ENCODE measurements at places on chromosomes 7 and 10.

- no peak for DNase-seq
These were observed 68.8 kb upstream of the ABLIM1 start for GRCh38 chr10:114726820-114727271.

GRCh38 chr10:6114805-6115341 lies 26.0 kb downstream of the RBM17 start:
- DNase-seq = peak; percentile 19

DNA sequence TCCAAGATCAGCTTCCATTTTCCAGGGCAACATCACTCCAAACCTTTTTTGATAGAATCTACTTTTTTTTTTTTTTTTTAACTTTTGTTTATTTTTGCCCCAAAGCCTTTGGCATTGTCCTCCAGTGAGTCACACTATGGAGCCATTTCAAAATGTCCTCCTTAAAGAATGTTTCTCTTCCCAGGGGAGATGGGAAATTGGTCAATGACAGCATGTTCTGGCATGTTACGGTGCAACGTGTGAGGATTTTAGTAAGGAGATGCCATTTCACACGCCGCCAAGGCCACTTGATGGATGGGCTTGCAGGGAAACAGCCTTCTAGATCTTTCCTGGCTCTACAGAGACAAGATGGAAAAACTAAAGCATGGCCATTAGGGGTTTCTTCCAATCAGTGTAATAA lies 30.7 kb upstream of the TRIL start:
- DNase-seq = peak; percentile 54

DNA sequence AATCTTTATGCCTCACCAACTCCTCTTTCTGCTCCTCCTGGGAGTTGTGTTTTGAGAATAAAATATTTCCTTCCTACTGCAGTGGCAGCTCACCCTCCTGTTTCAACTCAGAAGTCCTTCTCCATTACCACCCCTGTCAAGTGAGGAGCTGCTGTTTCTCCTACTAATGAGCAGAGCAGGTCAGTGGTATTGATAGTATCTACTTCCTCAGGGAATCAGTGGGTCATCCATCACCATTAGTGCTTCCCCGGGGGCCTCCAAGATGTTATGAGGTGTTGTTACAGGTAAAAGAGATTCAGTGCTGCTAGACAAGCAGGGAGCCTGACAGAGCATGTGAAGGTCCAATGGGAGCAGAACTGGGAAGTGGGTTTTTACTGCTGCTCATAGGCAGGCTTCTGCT lies 795.2 kb downstream of the REEP3 start:
- DNase-seq = no peak

GRCh38 chr10:133372507-133372906 lies 647 bp downstream of the ECHS1 start:
- no peak for DNase-seq

DNA sequence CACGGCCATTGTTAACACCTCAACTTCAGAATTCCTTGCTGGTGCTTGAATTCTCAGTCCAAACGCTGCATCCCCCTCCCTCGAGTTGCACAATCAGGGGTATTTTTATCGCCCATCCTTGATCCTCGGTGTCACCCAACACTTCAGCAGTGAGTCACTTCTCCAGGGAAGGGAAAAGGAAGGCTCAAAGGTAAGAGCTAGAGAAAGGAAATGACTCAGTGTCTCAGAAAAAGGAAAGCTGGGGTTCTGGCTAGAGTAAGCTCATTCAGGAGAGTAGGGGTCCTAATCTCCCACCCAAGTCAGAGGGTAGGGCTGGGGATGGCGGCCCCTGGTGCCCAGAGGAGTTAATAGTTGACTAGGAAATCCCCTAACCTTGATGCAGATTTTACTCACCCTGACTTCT lies 39.8 kb upstream of the TRIM8 start:
- peak; percentile 49 for DNase-seq

GRCh38 chr10:129702605-129703004 lies 235.6 kb downstream of the MGMT start:
- DNase-seq = no peak

DNA sequence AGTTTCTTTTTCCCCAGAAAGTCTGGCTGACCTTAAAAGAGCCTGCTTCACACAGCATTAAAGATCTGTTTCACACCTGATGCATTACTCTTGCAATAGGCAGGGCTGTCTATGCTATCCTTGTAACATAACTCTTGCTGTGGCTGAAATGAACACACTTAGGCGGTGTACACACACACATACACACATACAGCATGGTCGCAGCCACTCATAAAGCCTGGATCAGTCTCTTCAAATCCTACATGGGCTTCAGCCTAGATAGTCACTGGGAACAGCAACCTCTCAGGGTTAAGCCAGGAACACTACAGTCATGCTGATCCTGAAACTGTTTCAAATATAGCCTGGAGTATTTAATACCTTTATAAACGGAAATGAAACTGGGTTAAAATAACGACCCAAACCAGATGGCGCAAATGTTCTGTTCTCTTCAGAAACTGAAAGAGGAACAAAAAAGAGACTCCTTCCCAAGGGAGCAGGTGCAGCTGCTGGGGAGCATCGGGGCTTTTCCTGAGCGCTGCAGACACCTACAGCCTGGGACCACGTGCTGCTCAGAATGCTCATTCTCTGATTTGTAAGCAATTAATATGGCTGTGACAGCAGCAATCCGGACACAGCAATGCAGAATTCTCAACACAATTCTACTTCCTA lies 61.0 kb upstream of the SFMBT2 start:
- no peak for DNase-seq

GRCh38 chr7:124667312-124668153 lies 98.1 kb downstream of the GPR37 start:
- DNase-seq = no peak

DNA sequence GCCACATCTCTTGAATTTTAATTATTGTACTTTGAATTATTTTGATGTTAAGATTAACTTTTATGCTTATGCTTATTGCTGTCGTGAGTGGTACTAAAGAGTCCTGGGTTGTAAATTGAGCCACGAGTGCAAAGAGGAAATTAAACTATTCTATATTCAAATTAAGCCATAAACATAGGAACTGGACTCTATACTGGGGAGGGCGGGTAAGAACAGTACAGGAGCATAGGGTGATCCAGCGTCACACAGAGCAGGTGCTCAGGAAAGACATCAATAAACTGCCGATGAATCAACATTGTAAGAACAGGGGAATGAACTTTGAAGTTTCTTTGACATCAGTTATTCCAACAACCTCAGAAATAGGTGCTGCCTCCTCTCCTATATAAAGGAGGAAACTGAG lies 219.6 kb downstream of the CACNB2 start:
- DNase-seq = no peak

DNA sequence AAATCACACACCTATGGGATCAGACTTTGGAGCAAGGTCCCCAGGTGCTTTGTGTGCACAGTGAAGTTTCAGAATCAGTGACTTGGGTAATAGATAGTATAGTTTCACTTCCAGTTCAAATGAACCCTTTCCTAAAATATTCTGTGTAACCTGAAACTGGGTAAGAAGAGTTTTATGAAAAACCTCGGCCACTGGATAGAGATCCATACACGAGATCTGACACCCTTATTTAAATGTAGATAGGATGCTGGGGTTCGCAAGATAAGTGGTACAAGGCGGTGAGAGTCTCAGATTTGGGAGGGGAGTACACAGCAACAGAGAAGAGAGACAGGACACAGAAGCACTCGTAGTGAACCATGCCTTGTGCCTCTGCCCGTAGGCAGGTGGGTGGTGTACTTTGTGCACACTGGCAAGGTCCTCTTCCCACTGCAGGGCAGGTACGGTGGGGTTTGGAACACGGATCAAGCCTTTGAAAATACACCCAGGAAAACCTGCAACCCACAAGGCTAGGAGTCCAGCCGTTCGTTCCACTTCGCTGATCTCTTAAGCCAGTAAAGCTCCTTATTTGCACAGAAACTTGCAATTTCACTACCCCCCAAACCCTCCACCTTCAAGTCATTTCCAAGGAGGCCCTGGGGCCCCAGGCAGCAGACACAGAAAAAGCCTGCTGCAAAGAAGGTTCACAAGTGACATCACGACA lies 162.8 kb downstream of the USP6NL start:
- DNase-seq = no peak

DNA sequence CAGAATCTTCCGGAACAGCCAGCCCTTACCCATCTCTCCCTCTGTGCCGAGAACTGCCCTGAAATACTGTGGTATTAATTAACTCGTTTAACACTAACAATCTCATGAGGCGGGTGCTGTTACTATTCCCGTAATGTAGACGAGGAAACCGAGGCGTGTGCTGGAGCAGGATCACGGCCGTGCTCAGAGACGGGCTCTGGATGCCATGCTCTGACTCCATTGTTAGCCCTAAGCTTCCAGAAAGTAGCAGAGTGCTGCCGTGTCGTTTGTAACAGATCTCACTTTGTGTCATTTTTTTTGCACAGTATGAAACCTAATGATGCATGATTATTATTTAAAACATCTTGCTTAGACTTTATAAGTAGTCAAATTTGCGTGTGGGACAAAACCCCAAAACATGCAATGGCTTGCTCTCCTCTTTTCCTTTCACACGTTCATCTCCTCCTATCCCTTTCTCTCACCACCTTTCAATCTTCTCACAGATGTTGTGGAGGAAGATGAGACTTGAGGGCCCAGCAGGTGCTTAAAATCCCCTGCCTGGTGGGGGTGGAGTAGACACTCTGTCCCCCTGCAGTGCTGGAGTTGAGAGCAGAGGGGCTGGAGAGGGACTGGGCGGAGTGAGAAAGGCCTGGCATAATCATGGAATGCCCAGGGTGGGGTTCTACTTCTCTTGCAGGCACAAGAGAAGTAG lies 482 bp upstream of the ACTR3C start:
- no peak for DNase-seq

DNA sequence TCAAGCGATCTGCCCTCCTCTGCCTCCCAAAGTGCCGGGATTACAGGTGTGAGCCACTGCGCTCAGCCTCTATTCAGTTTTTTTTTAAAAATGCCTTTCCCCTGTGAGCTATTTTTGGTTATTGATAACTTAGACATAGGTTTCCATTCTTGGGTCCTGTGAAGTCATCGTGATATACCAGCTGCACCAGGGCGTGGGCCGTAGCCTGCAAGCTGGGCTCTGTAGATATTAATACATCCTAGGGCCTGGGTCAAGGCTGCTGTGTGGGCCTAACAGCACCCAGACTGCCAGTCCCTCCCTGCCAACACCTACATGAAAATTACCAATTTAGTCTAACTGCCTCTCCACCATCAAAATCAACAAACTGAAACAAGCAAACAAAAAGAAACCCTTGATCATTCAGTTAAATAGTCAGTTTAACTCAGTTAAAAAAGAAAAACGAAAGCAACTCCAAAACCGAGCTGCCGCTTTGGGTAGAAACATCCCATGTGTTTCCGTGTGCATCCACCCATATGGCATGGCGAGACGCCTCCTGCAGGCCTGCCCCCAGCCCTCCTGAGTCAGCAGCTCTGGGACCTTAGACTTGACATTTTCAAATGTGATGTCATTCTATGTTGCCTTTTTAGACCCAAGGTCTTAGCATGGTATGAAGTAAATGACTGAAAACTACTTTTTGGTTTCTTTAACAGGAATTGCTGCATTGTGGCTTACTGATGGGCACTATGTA lies 330.2 kb downstream of the GLRX3 start:
- DNase-seq = no peak

DNA sequence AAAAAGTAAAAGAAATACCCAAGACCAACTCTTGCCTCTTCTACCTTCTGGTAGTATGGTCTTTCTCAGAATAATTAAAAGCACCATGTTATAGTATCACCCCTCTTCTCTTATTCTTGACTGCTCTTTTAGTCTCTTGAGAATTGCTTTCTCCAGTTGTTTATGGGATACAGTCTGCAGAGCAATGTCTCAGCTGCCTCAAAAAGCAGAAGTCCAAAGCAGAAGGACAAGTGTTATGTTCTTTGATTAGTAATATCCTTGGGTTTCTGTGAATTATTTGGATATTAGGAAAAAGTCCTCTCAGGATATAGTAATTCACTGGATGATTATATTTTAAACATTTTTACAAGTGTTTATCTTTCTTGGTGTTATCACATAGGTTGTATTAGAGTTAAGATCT lies 7.4 kb downstream of the TAS2R41 start:
- no peak for DNase-seq

- DNase-seq = no peak
These were observed 82.9 kb downstream of the CDK14 start for GRCh38 chr7:90678986-90679385.

DNA sequence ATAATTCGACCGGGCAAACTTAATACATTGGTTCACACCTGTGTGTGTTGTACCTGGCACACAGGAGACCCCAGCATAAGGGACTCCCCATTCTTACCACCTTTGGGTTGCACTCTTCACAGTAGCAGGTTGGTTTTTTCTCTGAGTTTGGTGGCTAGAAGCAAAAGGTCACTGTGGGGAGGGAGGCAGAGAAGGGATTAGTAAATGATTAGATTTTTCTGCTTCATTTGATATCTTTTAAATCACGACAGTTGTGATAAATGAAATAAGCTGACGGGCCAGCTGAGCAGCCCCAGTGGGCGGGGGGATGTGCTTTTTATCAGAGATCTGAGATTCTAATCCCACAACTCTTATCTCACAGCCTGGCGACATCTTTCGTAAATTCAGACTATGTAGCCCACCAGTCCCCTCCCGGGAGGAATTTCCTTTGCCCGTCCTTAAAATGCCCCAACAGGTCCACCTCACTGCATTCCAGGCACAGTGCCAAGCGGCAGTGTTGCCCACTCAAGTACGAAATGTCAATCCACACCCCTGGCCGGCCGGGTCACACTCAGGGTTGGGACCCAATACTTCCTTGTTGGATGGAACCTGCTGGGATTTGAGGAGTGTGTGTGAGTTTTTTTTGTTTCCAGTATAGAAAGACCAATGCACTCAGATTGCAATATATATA lies 10.5 kb upstream of the KCP start:
- DNase-seq = no peak

GRCh38 chr10:113823389-113823788 lies 30.5 kb downstream of the DCLRE1A start:
- no peak for DNase-seq

- DNase-seq = peak; percentile 64
These were observed 53.4 kb downstream of the WNT2 start for GRCh38 chr7:117269417-117269816.

DNA sequence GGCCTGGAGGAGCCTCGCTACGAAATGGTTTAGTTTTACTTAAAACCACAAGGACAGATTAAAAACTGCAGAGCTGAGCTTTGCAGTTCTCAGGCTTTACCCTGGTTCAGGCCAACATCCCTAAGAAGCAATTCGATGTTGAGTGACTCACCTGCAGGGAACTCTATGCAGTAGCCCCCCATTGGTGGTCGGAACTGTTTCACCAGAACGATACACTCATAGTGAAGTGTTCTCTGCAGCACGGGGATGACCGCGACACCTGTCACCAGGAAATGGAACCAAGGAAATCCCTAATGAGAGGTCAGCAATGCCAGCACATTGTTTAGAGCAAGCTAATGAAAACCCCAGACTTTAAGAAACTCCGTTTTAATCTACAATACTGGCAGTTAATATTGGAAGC lies 18.0 kb downstream of the NUDT5 start:
- DNase-seq = no peak

GRCh38 chr7:81492910-81493309 lies 276.9 kb downstream of the HGF start:
- no peak for DNase-seq

DNA sequence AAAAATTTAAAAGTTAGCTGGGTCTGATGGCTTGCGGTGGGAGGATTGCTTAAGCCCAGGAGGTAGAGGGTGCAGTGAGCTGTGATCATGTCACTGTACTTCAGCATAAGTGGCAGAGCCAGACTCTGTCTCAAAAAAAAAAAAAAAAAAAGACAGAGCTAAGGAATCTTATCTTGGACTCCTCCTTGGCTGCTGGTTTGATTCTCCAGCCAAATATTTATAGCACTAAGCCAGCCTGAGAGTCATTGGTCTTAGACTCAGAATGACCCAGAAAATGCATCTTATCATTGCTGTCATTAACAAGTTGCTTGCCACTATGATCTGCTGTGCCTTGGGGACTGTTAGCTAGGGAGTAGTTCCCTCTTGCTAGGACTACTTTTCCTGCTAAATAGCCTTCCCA lies 164.7 kb downstream of the GNAT3 start:
- no peak for DNase-seq
